SK-N-SH (cell line): ENCODE measurements at places on chromosomes 12 and 14. TPM values are rescaled to one million over a fixed set of nuclear protein-coding genes. Genes with fewer than 3 reads are reported as not detected.
A peak's percentile ranks its signal among the peaks of the same experiment; 100 is the strongest.

- DNase-seq, result no peak
These were observed 70.7 kb downstream of the CDK17 start for GRCh38 chr12:96329545-96329944.

- no peak for DNase-seq
These were observed 11.4 kb downstream of the TIMM9 start for GRCh38 chr14:58415636-58416547.

GRCh38 chr14:96079066-96079465 is 39.9 kb downstream of the C14orf132 start:
- no peak for DNase-seq

GRCh38 chr12:56413392-56413791 is 35.8 kb downstream of the TIMELESS start:
- no peak for DNase-seq

DNA sequence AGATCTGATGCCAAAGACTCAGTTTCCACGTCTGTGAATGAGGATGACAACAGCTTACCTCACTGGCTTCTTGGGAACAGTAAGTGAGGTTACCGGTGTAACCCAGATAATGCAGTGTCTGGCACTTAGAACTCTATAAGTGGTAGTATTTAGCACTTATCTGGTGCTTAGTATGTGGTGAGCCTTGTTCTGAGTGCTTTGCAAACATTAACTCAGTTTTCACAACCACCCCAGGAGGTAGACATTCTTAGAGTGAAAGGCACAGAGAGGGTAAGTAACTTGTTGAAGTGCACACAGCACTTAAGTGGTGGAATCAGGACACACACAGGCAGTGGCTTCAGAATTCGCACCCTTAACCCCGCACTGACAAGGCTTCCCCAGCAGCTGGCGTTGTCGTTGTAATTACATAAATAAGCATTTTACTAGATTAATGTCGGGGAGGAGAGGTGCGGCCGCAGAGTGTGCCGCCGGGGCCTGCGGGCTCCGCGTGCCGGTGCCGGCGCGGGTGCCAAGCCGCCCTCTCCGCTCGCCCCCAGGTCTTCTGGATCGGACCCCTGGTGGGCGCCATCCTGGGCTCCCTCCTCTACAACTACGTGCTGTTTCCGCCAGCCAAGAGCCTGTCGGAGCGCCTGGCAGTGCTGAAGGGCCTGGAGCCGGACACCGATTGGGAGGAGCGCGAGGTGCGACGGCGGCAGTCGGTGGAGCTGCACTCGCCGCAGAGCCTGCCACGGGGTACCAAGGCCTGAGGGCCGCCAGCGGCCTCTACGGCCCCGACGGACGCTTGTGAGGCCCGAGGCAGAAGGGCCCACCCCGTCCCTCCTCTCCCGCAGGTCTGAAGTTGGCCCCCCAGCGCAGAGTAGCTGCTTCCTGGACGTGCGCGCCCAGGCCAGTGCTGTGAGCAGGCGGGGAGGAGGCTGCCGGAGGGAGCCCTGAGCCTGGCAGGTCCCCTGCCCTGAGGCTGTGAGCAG is 4.6 kb downstream of the AQP2 start:
- DNase-seq, result peak; percentile 23

DNA sequence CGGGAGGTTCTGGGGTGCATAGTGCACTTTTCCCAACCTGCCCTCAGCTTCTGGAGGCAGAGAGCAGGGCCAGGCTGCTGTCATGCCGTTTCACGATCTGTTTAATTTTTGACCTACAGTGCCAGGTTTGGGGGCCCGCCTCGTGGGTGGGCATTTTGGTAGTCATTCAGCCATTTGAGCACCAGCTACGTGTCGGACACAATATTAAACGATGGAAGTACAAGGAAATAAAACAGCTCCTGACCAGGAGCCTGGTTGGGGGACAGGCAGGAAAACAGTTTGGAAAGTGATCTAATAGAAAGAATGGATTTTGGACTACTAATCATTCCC is 708 bp downstream of the FNTB start:
- DNase-seq, result no peak

DNA sequence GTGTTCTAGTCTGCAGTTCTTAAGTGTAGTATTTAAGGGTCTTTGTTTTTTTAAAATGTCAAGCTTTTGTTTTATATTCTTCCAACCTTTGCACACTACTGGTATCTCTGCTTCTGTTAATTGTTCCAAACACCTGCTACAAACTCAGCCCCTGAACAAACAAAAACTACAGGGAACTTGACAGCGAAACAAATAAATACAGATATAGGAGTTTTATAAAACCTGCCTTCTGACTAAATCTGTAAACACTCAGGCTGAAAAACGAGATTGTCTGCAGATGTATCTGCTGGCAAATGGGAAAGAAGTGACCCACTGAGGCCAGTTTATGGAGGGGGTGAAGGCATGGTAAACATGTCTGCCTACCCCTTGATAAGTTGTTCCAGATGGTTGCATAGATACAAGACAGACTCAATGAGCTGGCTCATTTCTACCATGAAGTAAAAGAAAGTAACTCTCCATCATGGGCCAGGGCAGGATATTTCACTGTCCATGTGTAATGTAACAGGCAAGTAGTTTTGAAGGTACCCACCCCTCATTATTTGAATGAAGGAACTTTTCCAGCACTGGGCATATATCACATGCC is 75.6 kb downstream of the LMO3 start:
- DNase-seq, result no peak

GRCh38 chr12:131176926-131177325 is 223.2 kb downstream of the ADGRD1 start:
- DNase-seq, result no peak

PPP2R5E gene
- 4.0 and 4.4 TPM in 2 replicates for polyA plus RNA-seq

DNA sequence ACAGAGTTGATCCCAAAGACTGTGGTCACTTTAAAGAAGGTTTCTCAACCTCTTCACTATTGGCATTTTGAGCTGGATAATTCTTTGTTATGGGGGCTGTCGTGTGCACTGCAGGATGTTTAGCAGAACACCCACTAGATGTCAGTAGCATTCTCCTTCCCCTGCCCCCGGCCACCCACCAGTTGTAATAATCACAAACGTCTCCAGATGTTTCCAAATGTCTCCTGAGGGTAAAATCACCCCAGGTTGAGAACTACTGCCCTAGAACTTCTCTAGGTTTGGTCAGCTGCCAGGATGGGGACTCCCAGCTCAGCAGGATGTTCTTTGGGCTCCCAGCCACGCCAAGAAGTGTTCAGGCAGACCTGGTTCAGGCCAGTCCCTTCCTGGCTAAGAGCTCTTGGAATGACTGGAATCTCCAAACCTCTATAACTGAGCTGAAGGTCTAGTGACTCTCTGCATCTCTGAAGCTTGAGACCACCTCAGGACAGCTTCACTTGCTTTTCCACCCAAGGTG is 12.5 kb upstream of the AJUBA start:
- DNase-seq, result peak; percentile 77

- no peak for DNase-seq
These were observed 127.4 kb upstream of the ATP2B1 start for GRCh38 chr12:89836026-89836425.
